ENCODE measurements at places on chromosomes 6 and 20. TPM values are rescaled to one million over a fixed set of nuclear protein-coding genes. Genes with fewer than 3 reads are reported as not detected.

GRCh38 chr6:170156448-170157375 is 134.2 kb downstream of the DLL1 start:
- DNase-seq, result no peak

DNA sequence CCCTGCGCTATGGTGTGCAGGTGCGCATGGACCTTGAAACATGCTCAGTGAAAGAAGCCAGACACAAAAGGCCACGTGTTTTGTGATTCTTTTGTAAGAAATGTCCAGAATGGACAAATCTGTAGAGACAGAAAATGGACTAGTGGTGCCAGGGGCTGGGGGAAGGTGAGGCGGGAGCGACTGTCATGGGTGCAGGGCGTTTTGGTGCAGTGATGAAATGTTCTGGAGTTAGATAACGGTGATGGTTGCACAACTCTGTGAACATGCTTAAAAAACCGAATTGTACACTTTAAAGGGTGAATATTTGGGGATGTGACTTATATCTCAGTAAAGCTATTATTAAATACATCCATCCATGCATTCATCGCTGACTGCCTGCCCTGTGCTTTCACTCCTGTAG is 31.7 kb upstream of the NTSR1 start:
- no peak for DNase-seq

DNA sequence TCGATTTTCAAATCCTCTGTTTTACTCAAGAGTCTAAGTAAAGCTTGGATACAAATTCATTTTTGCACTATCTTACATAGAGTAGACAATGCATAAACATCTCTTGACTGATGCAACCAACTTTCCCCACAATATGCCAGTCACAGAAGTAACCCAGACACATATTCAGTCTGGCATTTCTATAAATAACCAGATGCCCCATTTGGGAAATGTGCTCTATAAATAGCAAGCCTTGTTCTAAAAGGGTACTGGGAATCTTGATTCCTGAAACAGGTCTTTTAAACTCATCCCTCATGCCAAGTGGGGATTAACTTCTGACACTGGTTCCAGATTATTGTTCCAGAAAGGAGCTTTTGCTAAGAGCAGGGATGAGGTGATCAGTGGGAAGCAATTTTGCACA is 411.7 kb downstream of the EPM2A start:
- DNase-seq, result no peak

The TMC2 gene
- total RNA-seq, result not detected

- DNase-seq, result no peak
Observed at GRCh38 chr20:33522256-33522820, 32.4 kb downstream of the CBFA2T2 start.

Measured in fibroblast of the aortic adventitia (primary cell).